SHP77 (cell line): ENCODE measurements at places on chromosomes 2 and 18.

DNA sequence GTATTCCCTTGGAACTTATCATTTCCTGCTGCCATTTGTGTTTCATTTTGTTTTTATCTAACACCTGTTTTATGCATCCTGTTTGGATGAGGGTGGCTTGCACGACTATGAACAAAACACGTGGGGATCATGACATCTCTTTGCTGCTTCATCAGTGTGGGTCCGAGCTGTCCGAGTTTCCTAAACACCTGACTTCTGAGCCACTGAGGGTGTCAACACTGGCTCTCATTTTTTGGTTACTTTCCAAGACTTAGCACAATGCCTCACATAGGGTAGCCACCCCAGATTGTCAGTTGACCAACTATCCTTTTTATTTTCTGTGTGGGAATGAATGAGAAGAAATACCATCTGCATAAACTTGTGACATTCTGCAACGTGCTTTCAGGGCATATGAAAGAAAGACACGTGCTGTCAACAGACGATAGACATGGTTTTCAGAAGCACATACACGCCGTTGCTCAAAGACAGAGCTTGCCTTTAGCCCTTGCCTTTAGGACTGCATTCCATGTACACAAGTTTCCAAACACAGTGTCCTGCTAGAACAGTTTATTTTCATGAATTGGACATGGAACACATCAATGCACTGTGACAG is 166.7 kb downstream of the MYT1L start:
- no peak for DNase-seq

- DNase-seq, result no peak
Observed at GRCh38 chr18:5746844-5747243, 148.5 kb downstream of the TMEM200C start.

DNA sequence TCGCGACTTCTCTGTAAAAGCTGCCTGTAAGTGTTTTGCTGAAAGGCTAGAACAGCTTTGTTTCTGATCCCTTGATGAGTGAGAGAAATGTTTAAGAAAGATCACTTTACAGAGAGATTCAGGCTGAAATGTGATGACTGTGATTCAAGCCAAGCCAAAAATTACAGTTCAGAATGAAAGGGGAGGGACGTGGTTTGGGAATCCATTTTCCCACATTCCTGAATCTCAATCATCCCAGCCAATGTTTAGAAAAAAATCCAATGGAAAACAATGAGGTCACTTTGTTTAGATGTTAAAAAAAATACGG is 416.7 kb downstream of the ARHGAP15 start:
- no peak for DNase-seq

GRCh38 chr2:86337244-86337835 is at the start of gene REEP1:
Gene REEP1, minus strand, starts transcription at chr2:86337626. Its CDS starts 116 bp downstream, at chr2:86337510.
- DNase-seq, result peak; percentile 14

- DNase-seq, result no peak
Observed at GRCh38 chr2:177680866-177681712, 288.5 kb downstream of the AGPS start.
